ENCODE measurements at places on chromosomes 13 and 19.

GRCh38 chr13:46561691-46562090 is 8.7 kb downstream of the LRCH1 start:
- no peak for DNase-seq

GRCh38 chr13:95485518-95486144 is 66.9 kb upstream of the CLDN10 start:
- no peak for DNase-seq

DNA sequence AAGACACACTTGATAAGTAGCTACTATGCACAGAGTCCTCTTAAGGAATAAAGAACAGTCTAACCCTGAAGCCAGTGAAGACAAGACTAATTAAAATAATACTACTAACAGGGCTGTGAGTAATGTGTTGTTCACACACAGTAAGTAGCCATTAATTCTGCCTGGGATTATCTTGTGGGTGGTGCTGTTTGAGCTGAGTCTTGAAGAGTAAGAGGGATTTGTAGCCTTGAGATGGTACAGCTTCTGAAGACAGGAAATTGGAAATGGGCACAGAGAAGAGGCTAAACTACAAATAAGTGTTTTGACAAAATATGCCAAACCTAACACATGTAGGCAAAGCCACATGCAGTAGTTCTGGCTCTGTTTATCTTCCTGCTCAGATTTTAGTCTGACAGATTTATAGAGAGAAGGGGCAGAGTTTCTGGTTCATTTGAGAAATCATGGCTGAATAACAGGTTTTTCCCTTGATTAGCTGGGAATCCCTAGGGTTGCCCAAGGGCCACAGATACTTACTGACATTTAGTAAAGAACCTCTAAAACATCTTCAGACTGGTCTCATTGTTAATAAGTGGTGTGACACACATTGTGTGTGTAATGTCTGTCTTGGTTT is 38.0 kb downstream of the ITGBL1 start:
- DNase-seq: no peak

DNA sequence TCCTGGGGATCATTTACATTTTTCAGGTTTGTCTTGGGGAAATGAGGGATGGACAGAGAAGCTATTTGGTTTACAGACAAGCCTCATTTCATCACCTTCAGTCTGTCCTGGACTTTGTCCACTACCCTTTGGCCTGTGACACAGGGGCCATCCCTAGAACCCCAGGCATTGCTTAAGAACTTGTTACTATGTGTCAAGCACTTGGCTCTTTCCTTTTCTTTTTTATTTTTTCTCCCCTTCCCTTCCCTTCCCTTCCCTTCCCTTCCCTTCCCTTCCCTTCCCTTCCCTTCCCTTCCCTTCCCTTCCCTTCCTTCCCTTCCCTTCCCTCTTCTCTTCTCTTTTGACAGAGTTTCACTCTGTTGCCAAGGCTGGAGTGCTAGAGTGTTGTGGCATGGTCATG is 253.1 kb downstream of the OLFM4 start:
- no peak for DNase-seq

DNA sequence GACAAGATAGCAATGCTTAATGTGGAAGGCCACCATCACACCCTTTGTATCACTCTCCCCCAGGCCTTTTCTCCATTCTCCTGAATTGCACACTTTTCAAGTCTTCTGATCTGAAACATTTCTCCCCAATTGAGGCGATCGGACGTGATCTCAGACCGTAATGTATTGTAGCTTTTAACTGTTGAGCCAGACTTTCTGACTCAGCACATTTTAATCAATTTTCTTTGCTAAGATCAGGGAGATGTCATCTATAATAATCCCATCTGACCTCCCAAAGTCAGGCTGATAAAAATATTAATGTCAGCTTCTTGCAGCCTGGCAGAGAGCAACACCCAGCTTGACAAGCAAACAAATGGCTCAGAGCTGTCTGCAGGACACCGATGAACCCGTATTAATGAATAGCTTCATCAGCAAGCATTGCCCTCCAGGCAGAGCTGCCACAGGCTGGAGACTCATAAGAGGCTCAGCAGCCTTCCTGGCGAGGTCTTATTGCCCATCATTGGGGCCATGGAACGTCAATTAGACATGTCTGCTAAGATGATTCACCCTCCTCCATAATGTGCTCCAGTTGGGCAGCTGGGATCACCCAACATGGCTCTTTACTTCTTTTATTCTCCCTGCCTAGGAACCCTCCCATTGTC is 60.2 kb upstream of the UQCRFS1 start:
- DNase-seq: no peak

GRCh38 chr19:5705552-5705951 is 14.4 kb downstream of the LONP1 start:
- DNase-seq: no peak

- DNase-seq: no peak
Measured at GRCh38 chr19:1632462-1633268, 19.8 kb downstream of the TCF3 start.

- no peak for DNase-seq
Measured at GRCh38 chr13:29593605-29594297, 1.7 kb downstream of the SLC7A1 start.

- no peak for DNase-seq
Measured at GRCh38 chr19:28242317-28242927, 970.5 kb downstream of the UQCRFS1 start.

DNA sequence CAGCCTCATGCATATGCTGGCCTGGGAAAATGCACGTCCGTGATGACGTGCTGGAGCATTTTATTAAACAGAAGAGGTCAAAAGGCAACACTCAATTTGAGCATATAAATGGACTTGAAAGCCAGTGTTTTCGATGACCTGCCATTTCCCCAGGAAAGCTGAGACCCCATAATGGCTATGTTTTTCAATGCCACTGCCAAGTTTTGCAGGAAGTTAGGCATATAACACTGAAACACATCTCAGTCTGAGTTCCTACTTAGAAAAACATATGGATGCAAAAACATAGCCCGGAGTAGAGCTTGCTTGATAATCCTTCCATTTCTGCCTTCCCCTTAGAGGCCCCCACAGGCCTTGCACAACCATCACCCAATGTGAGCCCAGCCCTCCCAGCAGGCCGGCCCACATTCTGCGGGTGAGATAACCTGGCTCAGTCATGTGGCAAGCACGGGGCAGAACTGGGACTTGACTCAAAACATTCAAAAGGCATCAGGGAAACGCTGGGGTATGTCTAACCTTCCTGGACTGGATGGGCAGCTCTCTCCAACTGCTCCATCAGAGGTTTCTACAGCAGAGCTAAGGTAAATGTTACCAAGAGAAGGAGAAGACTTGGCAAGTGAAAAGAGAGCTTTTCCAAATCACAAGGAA is 24.9 kb downstream of the EPS15L1 start:
- peak; percentile 57 for DNase-seq

- DNase-seq: no peak
Measured at GRCh38 chr19:48963371-48964204, 1.5 kb upstream of the FTL start.

- DNase-seq: no peak
Measured at GRCh38 chr19:38915329-38916321, 3.6 kb upstream of the CCER2 start.

DNA sequence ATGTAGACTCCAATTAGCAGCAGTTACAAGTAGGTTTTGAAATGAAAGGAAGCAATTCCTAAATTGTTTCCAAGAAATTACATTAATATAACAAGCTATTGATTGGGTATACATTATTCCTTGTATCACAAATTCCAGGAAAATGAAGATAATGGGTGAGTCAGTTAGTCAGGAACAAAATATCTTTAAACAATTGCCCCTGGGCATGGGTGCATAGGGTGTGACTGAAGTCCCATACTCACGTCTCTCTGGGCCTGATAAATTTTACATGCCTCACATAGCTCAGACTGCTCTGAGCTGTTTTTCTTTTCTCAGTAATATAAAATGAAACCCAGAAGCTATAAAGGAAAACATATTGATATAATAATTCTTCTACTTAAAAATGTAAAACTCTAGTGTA is 87.8 kb downstream of the FNDC3A start:
- no peak for DNase-seq

DNA sequence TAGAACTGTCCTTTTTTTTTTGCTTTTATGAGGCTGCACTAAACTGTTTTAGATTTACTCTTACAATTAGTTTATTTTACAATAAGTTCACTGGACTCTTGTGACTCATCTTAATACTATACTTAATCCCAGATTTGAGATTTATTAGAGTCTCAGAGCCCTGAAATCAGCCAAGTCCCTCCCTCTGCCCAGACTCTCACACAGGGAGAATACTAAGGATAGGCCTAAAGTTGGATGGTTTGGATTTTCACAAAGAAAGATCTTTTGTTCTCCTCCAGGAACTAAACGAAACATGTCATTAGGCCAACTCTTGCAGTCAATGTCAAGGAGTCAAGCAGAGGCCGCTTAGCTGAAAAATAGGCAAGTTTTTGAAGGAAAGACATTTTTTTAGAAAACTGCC is 42.7 kb upstream of the MIR17HG start:
- DNase-seq: no peak

GRCh38 chr13:47215736-47216135 is 318.9 kb upstream of the HTR2A start:
- DNase-seq: peak; percentile 51

GRCh38 chr19:8148410-8149260 is 757 bp downstream of the FBN3 start:
- no peak for DNase-seq

DNA sequence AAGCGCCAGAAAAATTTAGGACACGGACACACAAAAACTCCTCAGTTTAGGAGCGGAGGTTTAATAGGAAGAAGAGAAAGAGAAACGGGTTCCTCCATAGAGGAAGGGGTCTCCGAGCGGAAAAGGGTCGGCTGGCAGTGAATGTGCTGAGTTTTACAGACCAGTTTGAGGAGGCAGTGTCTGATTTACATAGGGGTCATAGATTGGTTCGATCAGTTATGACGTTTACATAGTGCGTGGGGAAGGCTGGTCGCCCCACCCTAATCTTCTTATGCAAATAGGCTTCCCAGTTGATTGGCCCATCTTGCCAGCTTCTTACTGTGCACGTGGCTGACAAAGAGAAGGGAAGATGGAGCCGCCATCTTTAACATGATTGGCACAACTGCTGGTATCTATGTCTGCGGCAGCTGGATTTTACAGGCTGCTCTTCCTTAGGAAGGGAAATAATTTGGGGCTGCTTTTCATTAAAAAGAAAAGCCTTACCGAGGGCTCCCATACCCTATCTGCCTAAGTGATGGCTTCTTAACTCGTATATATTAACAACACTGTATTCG is 1.2 kb upstream of the ZNF225 start:
- peak; percentile 73 for DNase-seq

- DNase-seq: no peak
Measured at GRCh38 chr19:15185188-15185587, 15.6 kb downstream of the NOTCH3 start.

GRCh38 chr13:26881154-26881553 is 120.6 kb upstream of the GPR12 start:
- DNase-seq: peak; percentile 10

- DNase-seq: no peak
Measured at GRCh38 chr19:54434873-54435214, 14.2 kb upstream of the LENG8 start.

DNA sequence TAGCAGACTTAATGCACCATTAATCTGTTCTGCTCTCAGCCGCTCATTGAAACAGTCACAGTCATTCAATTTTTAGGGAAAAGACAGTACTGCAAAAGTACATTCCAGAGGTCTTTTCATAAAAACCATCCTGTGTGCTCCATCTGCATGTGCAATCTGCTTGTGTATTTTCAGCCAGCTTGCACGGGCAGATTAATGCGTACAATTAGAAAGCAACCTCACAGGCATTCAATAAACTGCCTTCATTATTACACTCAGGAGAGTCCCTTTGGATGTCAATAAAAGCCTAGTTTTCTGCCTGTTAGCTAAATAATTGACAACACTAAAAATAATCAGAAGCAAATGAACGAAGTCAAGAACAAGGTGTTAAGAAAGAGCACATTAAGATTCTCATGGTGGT is 41.9 kb downstream of the EPSTI1 start:
- DNase-seq: no peak

DNA sequence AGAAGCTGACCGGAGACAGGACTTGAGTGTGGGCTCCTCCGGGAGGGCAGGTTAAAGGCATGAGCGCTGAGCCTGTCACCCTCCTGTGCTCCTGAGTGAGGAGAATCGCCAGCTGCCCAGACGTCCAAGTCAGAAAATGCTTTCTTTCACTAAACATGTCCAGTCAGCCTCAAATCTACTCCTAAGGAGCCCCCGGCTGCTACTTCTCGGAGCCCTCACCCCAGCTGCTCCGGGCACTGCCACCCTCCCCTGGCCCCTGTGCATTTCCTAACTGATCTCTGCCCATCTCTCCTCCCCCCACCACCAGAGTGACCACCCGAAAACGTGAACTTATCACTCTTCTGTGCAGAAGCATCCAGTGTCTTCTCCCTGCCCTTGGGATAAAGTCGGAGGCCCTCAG is 277.5 kb upstream of the SOX1 start:
- no peak for DNase-seq

DNA sequence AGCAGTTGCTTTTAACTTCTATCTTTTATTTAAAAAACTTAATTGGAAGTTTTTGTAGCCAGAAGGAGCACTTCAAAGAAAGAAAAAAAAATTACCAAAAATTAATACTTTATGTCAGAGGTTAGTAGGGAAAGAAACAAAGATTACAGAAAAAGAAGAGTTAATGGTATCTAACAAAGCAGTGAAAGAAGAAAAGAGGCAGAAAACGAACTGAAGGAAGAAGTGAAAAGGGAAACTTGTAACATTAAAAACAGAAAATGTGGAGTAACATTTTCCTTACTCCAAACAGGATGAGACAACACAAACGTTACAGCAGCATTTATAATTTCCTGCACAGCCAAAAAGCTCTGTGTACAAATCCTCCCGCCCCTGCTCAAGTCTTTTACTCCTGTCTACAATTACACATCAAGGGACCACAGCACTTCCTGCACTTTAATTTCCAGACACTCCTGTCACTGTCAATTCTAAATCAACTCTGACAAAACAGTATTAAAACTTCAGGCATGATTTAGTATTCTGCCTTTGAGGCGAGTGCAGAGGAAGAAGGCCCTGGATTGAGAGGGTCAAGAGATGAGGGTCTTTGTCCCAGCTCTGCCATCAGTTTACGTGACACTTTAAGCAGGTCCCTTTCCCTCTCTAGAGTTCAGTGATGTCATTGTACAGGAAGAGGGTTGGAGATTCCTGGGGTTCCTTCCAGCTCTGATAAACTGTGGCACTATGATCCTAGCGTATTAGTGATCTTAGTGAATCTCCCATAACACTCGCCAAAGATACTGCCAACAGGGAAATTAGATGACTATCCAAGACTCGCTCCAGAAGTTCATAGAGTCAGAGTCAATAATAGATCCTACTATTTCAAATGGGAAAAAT is 53.2 kb upstream of the LSM14A start:
- no peak for DNase-seq

- DNase-seq: no peak
Measured at GRCh38 chr13:34990399-34991214, 48.5 kb downstream of the NBEA start.

DNA sequence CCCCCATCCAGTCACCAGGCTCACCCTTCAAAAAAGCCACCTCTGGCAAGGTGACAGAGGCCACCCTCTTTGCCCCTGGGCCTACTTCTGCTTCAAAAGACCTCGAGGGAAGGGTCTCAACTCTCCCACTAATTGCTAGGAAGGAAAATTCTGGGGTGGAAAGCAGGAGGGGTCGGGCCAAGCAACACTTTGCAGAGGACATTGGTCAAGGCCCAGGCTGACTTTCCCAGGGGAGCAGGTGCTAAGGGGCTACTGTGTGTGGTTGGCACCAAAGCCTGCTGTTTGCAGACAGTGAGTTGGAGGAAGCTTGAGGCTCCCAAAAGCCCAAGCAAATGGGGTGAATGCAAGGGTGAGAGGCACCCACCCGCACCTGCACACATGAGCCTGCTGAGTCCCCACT is 28.6 kb upstream of the VSTM2B start:
- no peak for DNase-seq

GRCh38 chr13:41568143-41568971 is 111.0 kb downstream of the RGCC start:
- no peak for DNase-seq

GRCh38 chr13:112732679-112733078 is 42.8 kb downstream of the ATP11A start:
- DNase-seq: no peak

Measured in AG04449 (cell line).